ENCODE measurements at places on chromosomes 11 and 22.

DNA sequence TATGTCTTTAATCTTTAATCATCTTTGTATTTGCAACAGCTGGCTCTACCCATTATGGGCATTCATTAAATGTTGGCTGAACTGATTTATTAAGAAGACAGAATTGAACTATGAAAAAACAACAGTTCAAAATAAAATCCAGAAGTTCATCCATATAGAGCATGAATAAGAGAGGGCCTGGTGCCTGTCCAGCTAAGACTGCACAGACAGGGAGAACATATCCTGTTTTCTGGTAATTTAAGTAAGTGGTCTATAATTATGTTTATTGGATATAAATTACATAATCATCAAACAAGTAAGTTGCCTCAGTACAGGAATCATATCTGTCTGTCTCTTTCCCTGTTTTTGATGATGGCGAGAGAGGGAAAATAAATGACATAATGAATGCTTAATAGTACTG is 137.2 kb downstream of the RBFOX2 start:
- no peak for DNase-seq

GRCh38 chr11:61032824-61033223 is 61.3 kb downstream of the CD6 start:
- DNase-seq = no peak

- no peak for DNase-seq
These were observed 152.8 kb downstream of the NCAM1 start for GRCh38 chr11:113113801-113114704.

DNA sequence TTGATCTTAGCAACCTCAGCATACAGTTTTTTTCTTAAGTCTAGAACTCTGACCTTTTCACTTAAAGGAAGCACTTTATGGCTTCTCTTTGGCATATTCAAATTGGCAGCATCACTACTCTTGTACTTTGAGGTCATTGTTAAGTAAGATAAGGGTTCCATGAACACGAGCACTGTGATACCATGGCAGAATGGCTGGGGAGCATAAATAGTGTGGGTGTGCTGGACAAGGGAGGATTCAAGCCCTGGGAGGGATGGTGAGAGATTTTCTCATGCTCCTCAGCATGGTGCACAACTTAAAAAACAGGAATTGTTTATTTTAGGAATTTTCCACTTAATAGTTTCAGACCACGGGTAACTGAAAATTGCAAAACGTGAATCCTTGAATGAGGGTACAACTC is 111.4 kb downstream of the ATXN10 start:
- no peak for DNase-seq

- DNase-seq = no peak
These were observed 441 bp downstream of the CASP5 start for GRCh38 chr11:105022527-105022926.

GRCh38 chr22:19636696-19637407 is 77.5 kb upstream of the SEPTIN5 start:
- DNase-seq = no peak

- DNase-seq = no peak
These were observed 8.6 kb downstream of the OMP start for GRCh38 chr11:77111277-77111676.

DNA sequence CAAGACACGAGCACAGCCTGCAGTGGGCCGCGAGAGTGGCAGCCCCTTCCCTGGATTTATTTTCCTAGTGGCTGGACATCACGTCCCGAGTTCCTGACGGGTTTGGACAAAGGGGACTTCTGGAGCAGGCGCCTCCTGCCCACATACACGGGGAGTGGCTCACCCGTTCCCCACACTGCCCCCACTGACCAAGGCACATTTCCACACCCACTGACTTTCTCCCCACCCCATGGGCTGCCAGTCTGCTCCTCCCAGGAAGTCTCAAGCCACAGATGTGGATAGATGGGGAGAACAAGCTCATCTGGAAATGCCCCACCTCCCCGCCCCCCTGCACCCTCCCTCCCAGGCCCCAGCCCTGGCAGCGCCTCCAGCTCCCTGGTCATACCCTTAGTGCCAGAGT is 34.0 kb upstream of the FADD start:
- no peak for DNase-seq

DNA sequence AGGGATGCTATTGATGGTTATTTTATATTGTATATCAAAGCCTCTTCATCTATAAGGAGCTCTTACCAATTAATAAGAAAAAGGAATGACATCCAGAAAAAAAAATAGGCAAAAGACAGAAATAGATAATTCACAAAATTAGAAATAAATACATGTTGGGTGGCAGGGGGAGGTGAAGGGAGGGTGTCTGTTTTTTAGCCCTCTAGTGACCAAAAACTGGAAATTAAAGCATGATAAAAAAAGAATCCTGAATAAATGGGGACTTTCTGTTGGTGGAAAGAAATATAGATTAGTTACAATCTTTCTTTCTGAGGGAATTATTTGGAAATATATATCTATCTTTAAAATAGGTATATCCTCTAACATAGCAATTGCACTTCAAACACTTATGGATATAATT is 42.0 kb upstream of the TTC36 start:
- peak; percentile 37 for DNase-seq

- DNase-seq = no peak
These were observed 5.1 kb downstream of the PGGHG start for GRCh38 chr11:293852-294661.

- DNase-seq = no peak
These were observed 238.0 kb upstream of the PLET1 start for GRCh38 chr11:112498701-112499100.

DNA sequence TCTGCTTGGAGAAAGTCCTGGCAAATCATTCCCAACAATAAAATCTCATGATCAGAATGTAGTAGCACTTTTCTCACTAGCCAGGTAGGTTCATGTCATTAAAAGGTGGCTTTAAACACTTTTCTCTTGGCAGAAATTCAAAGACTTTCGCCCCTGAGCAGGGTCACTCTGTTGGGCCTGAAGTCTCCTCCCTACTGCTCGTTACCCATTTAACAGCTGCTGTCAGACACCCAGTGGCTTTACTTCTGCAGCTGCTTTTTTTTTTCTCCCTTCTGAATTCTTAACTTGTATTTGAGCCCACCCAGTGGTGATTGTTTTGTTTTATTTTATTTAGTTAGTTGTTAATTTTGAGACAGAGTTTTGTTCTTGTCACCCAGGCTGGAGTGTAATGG is 25.0 kb downstream of the ARHGAP8 start:
- DNase-seq = no peak

GRCh38 chr11:101810546-101810945 is 104.3 kb upstream of the CEP126 start:
- DNase-seq = no peak

- DNase-seq = no peak
These were observed 79.8 kb downstream of the BCR start for GRCh38 chr22:23259916-23260644.

GRCh38 chr11:117993988-117994745 is 8.0 kb downstream of the IL10RA start:
- DNase-seq = peak; percentile 74

DNA sequence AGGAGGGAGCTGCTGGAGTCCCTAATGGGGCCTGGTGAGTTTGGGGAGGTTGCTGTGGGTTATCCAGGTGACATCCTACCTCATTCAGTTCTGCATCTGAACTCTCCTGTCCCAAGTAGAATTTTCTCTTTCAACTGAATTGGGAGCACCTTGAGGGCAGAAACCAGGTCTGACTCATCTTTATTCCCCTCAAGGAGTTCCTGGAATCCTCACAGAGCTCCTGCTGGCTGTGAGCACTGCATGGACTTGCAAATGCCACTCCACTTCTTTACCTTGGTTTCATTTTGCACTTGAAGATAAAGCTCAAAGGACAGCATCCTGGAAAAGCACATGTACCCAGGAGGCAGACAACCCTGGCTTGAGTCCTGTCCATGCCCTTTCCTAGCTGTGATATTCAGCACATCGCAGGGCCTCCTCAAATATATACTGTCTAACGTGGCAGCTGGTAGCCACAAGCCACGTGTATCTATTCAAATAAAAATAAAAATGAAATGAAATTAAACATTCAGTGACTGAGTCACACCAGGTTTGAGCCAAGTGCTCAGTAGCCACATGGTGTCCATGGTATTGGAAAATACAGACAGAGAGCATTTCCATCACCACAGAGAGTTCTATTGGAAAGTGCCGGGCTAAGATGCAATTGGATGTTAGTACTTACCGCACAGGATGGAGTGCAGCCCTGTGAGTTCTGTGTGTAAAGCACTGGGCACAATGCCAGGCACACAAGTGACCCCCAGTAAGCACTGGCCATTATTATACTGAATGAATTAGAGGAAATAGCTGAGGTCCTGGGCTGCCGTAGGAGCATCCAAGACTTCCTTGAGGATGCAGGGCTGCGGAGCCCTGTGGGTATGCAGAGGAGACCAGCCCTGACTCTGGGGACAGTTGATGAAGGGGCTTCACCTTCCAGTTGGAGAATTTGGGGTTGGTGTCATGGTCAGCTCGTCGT is 149.0 kb downstream of the PKNOX2 start:
- no peak for DNase-seq

DNA sequence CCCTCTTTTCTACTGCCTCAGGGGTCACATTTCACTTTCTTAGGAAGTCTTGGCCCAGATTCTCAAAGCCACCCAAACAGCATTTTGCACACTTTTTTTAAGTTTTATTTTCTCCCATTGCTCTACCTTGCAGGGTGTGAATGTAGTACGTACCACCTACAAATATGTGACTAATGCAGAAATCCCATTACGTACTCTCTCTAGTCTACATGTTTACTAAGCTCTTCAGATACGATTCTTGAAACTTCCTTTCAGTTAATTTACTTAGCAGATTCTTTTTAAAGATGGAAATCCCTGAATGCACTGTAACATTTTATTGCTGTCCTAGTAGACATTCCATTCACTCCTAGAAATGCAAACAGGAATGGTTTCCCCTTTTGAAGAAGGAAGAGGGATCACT is 61.3 kb downstream of the LRRC4C start:
- no peak for DNase-seq

GRCh38 chr11:119687373-119688046 is 41.5 kb downstream of the NECTIN1 start:
- DNase-seq = no peak

DNA sequence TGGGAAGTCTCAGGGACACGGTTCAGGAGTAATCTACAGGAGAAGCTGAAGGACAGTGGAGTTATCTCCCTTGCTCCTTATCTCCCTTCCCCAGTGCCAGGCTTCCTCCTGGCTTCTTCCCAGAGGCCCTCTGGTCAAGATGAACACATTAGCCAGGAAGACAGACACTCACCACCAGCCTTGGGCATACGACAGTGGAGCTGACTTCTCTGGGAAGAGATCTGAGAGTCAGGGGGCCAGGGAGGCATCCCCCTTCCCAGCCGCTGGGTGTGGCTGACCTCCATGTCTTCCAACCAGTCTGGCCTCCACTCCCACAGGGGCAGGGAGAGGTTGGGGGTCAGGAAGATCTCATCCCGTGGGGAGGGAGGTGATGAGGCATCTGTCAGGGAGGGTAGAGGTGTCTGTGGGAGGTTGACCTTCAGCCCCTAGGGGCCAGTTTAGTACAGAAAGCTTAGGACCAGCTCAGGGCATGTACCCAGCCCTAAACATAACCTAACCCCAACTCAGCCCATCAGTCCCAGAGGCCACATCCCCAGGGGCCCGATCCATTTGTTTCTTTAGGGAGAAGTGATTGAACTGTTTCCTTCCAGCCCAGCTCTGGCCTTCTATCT is 12.7 kb downstream of the ROBO4 start:
- no peak for DNase-seq

DNA sequence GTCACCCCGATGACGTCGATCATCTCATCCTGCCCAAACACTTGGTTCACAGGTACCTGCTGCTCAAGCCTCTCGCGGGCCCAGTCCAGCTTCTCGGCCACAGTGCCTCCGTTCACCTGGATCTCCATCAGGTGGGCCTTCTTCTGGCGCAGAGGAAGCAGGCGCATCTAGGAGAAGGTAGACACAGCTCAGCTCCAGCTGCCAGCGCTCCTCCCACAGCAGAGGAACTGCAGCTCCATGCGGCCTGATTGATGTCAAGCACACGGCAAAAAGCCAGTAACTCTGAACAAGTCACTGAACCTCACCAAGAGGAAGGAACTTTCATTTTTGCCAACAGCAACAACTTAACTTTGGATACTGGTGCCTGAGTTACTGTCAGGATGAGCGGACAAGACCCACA is 4.0 kb downstream of the RPL3 start:
- no peak for DNase-seq

DNA sequence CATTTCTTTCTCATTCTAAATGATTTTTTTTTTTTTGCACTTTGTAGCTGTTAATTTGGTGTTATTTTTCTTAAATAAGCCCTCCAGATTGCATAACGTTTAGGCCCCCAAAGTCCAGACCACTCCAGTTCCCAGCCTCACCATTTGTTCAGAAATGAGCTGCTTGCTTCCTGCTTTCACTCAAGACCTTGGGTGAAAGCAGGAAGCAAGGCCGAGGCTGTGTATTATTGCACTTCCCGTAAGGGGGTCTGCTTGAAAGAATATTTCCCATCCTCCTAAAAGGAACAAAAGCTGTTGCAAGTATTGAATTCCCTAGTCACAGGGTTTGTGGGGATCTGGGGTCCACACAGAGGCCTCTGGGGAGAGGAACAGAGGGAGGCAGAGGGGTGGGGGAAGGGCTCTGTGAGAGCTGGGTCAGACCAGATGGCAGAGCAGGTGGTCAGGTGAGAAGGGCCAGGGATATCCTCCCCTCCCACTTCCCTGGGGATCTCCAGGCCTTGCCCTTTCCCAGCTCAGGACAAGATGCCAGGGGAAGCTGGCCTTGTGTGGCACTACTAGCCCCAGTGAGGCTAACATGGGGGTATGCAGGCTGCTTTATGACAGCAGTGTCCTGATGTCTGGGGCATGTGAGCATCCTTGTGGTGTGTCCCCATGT is 51.6 kb upstream of the MYEOV start:
- peak; percentile 63 for DNase-seq

DNA sequence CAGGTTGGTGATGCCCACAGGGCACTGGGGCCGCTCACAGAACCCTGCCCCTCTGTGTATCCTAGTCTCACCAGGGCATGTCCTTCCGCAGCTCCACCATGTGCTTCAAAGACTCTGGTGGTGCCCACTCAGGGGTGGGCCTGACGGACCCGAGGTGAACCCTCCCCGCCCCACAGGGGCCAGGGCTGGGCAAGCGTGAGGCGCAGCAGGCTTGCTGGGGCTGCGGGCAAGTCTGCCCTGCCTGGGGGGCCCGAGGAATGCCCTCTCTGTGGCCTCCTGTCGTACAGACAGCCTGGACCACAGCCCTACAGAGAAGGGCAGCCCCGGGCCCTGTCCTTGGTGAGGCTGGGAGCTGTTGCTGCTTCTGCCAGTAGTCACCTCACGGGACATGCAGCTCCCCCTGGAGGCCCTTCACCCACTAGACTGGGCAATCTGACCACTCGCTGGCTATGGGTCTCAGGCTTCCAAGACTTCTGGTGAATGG is 40.2 kb downstream of the TBX1 start:
- peak; percentile 15 for DNase-seq

DNA sequence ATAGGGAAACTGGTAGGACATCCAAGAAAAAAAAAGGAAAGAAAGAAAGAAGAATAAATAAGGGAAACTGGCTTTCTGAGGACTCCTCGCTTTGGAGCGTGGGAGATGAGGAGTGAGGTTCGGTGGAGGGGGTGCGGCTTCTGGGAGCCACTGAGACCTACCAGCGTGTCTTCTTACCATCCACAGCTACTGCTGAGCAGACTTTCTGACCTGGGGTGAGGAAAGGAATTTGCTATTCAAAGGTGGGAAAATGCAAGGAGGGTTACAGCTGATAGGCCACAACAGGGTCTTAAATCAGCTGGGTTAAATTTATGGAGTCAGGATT is 488 bp upstream of the SELENOM start:
- no peak for DNase-seq

- DNase-seq = no peak
These were observed 90.4 kb downstream of the GRIA4 start for GRCh38 chr11:105700271-105700670.
